Activated naive CD8-positive, alpha-beta T cell treated with anti-CD3 and anti-CD28 coated beads, Interleukin-2, amount 50 U/mL, for 24 hours (primary cell): ENCODE measurements at places on chromosomes 2 and 18.

- no peak for DNase-seq
These were observed 1.3 kb downstream of the CERS6 start for GRCh38 chr2:168457190-168457895.

- no peak for DNase-seq
These were observed 24.6 kb downstream of the TAF1B start for GRCh38 chr2:9867881-9868280.

DNA sequence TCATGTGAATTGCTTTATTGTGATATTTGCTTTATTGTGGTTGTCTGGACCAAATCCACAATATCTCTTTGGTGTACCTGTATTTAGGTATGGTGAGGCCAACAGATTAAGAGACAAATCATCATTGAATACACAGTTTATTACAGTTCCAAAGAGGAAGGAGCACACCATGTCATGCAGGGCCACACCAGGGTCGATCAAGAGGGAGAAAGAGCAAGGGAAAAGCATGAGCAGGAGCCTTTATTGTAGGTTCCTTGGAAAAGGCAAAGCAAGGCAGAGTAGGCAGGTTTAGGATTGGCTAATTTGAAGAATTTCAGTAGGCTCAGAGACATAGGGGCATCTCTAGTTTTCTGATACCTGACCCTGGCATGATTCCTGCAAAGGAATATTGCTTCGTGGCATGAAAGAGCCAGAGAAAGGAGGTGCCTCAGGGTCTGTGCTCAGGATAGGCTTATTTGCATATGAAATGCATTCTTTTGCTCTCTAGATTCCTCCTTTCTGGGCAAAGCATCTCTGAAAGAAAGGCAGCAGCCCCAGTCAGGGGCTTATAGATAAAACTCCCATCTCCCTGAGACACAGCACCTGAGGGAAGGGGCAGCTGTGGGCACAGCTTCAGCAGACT is 214.2 kb upstream of the ERBB4 start:
- DNase-seq = no peak

DNA sequence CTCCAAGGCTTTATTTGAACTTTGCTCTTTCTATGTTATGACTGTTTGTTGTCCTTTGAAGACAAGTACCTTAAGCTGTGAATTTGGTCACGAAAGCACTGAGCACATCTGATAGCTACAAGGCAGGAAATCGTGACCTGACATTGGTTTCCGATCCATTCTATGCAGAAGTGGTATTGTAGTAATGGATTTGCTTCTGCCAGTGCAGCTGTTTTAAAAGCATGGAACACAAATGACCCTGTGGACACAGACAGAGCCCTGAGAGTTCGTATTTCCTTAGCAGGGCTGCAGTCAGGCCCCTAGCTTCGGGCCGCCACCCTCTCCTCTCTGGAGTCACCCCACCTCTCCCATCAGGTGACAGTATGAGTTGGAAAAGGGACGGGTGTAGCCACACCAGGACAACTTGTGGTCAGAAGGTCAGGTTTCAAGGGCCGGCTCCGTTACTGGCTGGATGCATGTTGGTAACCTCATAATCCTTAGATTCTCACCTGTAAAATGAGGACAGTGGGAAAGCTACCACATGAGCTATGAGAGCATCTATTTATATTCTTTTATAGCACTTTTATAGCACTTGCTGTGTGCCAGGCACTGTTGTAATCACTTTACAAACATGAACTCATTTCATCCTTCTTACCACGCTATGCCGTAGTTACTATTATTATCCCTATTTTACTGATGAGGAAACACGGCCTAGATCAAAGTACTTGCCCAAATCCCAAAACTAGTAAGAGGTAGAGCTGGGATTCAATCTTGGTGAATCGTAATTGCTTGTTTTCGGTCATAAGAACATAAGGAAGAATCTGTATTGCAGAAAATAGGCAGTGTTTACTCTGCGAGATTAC is 70.2 kb downstream of the SPATS2L start:
- DNase-seq = no peak

- DNase-seq = peak; percentile 23
These were observed 49.8 kb downstream of the CAB39 start for GRCh38 chr2:230762317-230762896.

DNA sequence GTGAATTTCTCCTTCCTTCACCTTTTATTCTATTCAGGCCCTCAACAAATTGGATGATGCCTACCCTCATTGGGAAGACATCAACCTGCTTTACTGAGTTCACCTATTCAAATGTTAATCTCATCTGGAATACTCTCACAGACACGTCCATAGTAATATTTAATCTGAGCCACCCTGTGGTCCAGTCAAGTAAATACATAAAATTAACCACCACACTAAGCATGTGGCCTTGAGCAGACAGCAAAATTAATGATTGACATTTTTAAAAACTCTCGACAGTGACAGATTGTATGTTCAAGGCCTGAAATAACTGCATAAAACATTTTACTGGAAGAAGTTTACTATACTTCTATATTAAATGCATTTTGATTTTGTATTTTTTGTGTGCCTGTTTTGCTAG is 540.6 kb upstream of the GCFC2 start:
- DNase-seq = no peak
